ENCODE measurements at places on chromosomes 12 and 14. TPM values are rescaled to one million over a fixed set of nuclear protein-coding genes. Genes with fewer than 3 reads are reported as not detected.

GRCh38 chr12:43832463-43833168, 3.3 kb upstream of the TMEM117 start:
- no peaks in the 10 kb centered on the region for H3K36me3 ChIP-seq
- no peak overlapping the region for H3K4me3 ChIP-seq
- no peak overlapping the region for H3K27ac ChIP-seq

ZBTB42 gene
- 1.5 TPM for total RNA-seq

GRCh38 chr12:50604640-50604920, 99.8 kb downstream of the DIP2B start:
- H3K36me3 ChIP-seq: peaks cover 15% of the 10 kb centered on the region
- no peak for DNase-seq
- H3K27me3 ChIP-seq: no peaks in the 10 kb centered on the region
- H3K27ac ChIP-seq: no peak overlapping the region
- peaks cover 26% of the 10 kb centered on the region for H3K4me1 ChIP-seq
- no peak overlapping the region for H3K4me3 ChIP-seq

RASSF9 gene
- total RNA-seq: not detected

CRACR2A gene
- 19.2 TPM for total RNA-seq

SERPINA10 gene
- not detected for total RNA-seq

CBLN3 gene
- total RNA-seq: 11.6 TPM

DNA sequence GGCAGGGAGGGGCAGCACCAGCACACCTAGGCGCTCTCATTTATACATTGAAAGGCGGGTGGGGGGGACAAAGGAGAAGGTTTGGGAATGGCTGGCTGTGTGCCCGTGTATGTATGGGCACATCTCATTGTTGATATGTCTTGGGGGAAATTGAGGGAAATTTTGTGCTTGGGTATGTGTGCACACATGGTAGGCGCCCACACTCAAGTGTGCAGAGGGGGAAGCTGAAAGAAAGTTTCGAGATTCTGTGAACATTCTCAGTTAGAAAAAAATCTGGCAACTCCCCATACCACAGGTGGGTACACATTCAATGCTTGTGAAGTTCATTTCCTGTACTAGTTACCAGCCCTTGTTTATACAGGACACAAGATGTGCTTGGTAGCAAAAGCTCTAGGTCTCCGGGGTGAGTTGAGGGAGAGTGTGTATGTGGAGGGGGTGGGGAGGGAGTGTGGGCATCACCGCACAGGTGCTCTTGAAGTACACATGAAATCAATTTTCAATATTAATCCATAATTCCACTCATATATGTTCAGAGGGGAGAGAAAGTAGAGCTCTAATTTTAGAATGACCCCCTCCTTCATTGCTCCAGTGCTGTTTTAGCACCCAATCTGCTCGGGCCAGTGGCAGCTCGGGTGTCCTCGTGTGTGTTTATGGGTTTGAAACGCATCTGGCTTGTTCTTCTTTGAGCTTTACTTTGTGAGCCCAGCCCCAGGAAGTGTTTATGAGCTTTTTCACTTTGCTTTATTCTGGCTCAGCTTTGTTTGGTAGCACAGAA, 286.0 kb downstream of the ZFP36L1 start:
- H3K36me3 ChIP-seq: no peaks in the 10 kb centered on the region
- no peaks in the 10 kb centered on the region for H3K27me3 ChIP-seq
- H3K4me3 ChIP-seq: peak overlapping the region; percentile 39
- H3K4me1 ChIP-seq: peaks cover 46% of the 10 kb centered on the region

- DNase-seq: no peak
- no peak overlapping the region for H3K4me3 ChIP-seq
- H3K36me3 ChIP-seq: no peaks in the 10 kb centered on the region
- H3K27ac ChIP-seq: no peak overlapping the region
These were observed 36.8 kb downstream of the DAAM1 start for GRCh38 chr14:59225281-59225680.

DNA sequence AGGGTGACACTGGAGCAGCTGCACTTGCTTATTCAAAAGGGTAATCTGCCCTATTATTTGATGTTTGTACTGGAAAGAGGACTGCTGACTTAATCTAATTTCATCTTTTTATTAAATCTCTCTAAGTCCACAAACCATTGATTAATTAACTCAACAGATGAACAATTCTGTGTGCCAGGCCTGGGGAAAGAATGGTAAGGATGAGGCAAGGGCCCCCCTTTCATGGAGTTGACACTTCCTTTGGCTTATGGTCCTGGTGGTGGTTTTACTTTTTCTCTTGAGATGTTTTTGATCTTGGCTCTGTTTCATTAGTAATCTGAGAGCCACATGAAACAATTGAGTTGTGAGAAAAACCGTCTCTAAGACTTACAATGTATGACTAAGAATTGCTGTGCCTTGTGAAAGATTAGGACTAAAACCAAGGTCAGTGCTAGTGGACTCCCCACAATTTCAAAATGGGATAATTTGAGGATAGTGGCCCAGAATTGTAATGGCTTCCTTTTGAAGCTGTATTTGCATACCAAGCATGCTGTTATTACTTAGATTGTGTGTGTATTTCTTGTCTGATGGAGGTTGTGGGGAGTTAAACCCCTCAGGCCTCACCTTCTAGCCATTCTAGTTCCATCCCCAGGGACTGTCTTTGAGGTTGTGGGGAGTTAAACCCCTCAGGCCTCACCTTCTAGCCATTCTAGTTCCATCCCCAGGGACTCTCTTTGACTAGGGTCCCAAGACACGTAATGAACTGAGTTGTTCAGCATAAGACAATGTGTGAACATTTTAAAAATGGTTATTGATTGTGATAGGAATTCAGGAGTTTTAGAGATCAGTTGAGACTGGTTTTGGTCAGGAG, 52.5 kb upstream of the EVL start:
- no peak overlapping the region for H3K27ac ChIP-seq
- peaks cover 11% of the 10 kb centered on the region for H3K4me1 ChIP-seq
- H3K36me3 ChIP-seq: peaks cover 2% of the 10 kb centered on the region
- DNase-seq: no peak
- no peak overlapping the region for H3K4me3 ChIP-seq
- no peaks in the 10 kb centered on the region for H3K27me3 ChIP-seq

GRCh38 chr14:105578070-105578469, 51.7 kb downstream of the TMEM121 start:
- peaks cover 5% of the 10 kb centered on the region for H3K27me3 ChIP-seq
- H3K27ac ChIP-seq: no peak overlapping the region
- H3K36me3 ChIP-seq: no peaks in the 10 kb centered on the region
- no peak overlapping the region for H3K4me3 ChIP-seq

- no peaks in the 10 kb centered on the region for H3K4me1 ChIP-seq
- no peak overlapping the region for H3K4me3 ChIP-seq
- H3K27me3 ChIP-seq: no peaks in the 10 kb centered on the region
- DNase-seq: no peak
- H3K27ac ChIP-seq: no peak overlapping the region
These were observed 140.3 kb upstream of the AEBP2 start for GRCh38 chr12:19298836-19299605.

DNA sequence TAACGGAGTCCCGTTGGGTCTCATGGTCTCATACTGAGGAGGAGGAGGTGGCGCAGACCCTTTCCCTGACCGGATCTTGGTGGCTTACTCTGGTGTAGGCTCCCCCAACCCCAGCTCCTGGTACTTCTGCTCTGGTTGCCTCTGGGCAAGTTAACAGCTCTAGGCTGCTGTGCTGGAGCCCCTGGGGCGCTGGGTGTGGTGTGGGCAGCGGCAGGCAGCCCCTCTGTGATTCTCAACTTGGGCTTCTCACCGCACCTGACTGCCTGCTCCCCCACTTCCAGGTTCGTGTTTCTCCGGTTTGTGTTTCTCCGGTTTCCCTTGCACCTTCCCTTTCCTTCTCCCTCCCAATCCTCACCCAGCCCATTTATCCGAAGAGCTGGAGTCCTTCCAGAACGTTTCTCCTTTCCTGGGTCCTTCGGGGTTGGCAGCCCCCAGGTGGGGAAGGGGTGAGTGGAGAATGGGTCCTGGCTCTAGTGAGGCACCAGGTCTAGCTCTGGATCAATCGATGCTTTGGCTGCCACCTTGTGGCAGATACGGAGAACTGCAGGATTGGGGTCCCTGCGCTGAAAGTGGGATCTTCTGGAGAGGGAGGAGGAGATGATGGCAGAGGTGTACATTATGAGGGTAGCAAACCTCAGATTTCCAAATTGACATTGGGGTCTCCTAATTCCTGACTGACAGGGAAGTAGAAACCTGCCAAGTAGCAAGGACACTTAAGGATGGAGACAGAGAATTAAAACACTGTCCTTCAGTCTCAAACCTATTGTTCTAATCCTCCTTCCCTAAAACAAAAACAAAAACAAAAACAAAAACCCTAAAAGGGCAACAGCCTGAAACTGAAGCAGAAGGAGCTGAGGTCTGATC, 8.3 kb downstream of the CISTR start:
- peaks cover 12% of the 10 kb centered on the region for H3K4me1 ChIP-seq
- H3K27ac ChIP-seq: peak overlapping the region; percentile 39
- peak overlapping the region; percentile 44 for H3K4me3 ChIP-seq
- peak; percentile 73 for DNase-seq
- H3K36me3 ChIP-seq: no peaks in the 10 kb centered on the region

DNA sequence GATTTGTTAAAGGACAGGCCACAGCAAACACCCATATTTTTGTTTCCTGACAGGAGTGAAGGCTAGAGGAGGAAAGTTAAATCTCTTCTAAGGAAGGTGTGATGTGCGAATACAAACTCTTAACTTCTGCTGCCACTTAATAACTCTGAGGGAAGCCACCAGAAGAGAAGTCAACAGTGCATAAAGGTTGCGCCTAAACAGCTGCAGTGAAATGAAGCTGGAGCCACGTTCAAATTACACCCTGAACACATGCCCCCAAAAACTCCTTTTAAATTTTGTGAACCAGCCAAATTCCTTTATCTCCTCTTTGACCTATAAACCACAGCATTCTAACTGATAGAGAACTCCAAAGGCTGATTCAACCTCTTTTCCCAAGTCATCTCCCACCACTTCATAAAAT, 22.4 kb downstream of the DENND5B start:
- no peak for DNase-seq
- H3K27ac ChIP-seq: no peak overlapping the region

TMEM121 gene
- 7.2 TPM for total RNA-seq

- no peak overlapping the region for H3K27ac ChIP-seq
- no peaks in the 10 kb centered on the region for H3K36me3 ChIP-seq
These were observed 170.7 kb upstream of the KITLG start for GRCh38 chr12:88750867-88751543.

GRCh38 chr12:61009192-61009591, 1251.0 kb upstream of the USP15 start:
- no peaks in the 10 kb centered on the region for H3K27me3 ChIP-seq
- H3K27ac ChIP-seq: no peak overlapping the region
- DNase-seq: no peak
- H3K36me3 ChIP-seq: no peaks in the 10 kb centered on the region
- H3K4me3 ChIP-seq: no peak overlapping the region

GRCh38 chr12:117148642-117149041, 41.6 kb downstream of the FBXO21 start:
- H3K36me3 ChIP-seq: peaks cover 46% of the 10 kb centered on the region
- H3K4me1 ChIP-seq: peaks cover 52% of the 10 kb centered on the region
- H3K27me3 ChIP-seq: no peaks in the 10 kb centered on the region
- peak; percentile 39 for DNase-seq

IL31 gene
- 2.1 TPM for total RNA-seq

DNA sequence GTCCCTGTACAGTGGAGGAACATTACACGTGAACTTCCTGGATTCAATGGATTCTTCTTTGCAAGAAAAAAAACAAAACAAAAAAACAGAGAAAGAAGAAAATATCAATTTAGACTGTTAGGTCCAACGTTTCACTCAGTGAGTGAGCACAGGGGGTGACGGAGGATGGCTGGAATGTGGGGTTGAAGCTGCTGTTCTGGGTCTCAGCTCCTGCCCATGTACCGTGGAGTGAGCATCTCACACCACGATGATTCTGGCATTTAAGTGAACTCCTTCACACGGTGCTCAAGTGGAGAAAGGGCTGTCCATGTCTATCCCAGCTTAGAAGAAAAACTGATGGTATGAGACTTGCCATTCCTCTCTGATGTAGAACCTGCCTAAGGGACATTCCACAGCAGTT, 23.2 kb downstream of the CCND2 start:
- peak overlapping the region; percentile 61 for H3K27ac ChIP-seq
- no peak overlapping the region for H3K4me3 ChIP-seq
- peaks cover 89% of the 10 kb centered on the region for H3K36me3 ChIP-seq
- H3K4me1 ChIP-seq: peaks cover 45% of the 10 kb centered on the region

DNA sequence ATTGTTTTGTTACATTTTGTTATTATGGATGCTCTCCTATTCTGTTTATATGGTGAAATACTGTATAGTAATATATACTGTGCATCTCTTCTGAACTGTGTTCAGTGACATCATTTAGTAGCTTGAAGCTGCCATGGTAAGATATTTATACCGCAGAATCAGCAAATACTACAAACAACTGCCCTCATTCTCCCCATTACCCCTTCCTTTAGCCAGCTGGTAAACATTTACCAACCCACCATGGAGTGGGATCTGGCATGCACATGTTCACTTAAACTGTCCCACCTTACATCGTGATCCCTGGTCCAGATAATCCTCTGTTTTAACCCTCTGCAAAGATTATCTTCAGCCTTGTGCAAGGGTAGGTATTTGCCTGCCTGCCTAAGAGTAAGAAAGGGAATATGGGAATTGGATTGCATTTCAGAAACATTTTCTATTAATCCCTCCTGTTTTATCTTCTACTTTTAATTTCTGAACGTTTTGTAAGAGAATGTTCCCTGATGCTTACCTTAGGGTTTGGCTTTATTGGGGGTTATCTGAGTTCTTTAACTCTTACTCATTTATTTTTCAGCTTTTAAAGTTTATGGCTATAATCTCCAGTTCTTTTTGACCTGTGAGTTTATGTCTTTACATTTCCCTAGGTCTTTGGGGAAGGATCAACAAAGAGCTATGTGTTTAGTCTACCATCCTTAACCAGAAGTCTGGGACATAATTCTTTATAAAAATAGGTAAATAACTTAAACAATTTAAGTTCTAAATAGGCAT, 46.5 kb downstream of the FBXO34 start:
- H3K27me3 ChIP-seq: no peaks in the 10 kb centered on the region
- peaks cover 34% of the 10 kb centered on the region for H3K36me3 ChIP-seq
- no peak overlapping the region for H3K27ac ChIP-seq
- DNase-seq: no peak
- no peak overlapping the region for H3K4me3 ChIP-seq

DNA sequence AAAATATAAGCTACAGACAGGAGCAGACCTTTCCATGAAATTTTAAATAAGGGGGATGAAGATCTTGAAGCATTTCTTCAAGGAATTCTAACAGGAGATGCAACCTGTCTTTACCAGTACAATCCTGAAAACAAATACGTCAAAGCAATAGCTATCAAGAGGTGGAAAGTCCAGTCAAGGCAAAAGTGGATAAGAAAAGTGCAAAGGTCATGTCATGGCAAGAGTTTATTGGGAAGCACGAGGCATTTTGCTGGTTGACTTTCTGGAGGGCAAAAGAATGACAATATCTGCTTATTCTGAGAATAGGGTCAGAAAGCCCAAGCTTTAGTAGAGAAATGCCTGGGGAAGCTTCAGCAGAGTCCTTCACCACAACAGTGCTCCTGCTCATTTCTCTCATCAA, 34.3 kb upstream of the PRB4 start:
- no peaks in the 10 kb centered on the region for H3K36me3 ChIP-seq
- H3K4me3 ChIP-seq: no peak overlapping the region
- H3K27ac ChIP-seq: no peak overlapping the region
- H3K4me1 ChIP-seq: no peaks in the 10 kb centered on the region
- no peaks in the 10 kb centered on the region for H3K27me3 ChIP-seq

Data from activated CD4-positive, alpha-beta T cell treated with anti-CD3 and anti-CD28 coated beads for 36 hours (primary cell).